ENCODE measurements at places on chromosomes 1 and 21.

- DNase-seq = no peak
Measured at GRCh38 chr1:62269851-62270495, 49.3 kb downstream of the KANK4 start.

DNA sequence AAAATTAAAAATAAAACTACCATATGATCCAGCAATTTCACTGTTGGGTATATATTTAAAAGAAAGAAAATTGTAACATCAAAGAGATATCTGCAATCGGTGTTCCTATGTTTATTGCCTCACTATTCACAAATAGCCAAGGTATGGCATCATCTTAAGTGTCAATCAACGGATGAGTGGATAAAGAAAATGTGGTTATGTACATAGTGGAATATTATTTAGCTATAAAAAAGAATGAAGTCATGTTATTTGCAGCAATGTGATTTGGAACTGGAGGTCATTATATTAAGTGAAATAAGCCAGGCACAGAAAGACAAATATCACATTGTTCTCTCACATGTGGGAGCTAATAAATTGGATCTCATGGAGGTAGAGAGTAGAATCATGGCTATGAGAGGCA, 76.3 kb downstream of the RD3 start:
- no peak for DNase-seq

- no peak for DNase-seq
Measured at GRCh38 chr1:179709841-179710329, 33.2 kb upstream of the FAM163A start.

DNA sequence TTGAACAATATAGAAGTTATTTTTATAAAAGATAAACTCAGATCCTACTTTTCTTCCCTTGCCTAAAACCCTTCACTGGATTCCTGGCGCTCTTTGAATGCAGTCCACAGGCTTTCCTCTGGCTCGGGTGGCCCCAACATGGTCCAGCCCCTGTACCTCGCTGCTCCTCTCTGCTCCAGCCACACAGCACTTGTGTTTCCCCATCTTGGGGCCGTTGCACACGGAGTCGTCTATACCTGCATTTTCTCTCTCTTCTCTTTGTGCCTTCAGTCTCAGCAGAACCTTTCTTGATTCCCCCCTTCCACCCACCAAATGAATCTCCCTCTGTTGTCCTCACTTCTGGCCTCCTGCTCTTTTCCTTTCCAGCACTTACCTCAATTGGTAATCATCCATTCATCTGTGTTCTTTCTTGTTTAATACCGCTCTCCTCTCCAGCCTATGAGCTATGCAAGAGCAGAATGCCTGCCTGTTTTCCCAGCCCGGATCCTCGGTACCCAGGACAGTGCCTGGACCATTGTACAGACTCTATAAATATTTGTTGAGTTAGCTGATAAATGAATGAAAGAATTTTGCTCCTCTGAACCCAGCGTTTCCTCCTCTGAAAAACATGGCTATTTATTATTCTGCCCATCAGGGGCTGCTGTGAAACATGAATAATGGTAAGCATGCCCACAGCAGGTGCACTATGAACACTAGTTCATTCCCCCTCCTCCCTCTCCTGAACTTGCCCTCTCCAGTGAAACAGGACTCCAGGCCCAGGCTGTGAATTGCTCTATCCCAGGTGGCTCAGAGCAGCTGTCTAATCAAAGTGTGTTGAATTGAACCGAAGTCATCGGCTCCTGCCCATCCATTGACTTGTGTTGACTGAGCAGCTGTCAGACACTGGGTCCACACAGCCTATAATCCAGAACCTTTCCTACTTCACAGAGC, 266.9 kb downstream of the PTPRU start:
- DNase-seq = no peak

- no peak for DNase-seq
Measured at GRCh38 chr1:44033756-44034155, 2.5 kb upstream of the SLC6A9 start.

DNA sequence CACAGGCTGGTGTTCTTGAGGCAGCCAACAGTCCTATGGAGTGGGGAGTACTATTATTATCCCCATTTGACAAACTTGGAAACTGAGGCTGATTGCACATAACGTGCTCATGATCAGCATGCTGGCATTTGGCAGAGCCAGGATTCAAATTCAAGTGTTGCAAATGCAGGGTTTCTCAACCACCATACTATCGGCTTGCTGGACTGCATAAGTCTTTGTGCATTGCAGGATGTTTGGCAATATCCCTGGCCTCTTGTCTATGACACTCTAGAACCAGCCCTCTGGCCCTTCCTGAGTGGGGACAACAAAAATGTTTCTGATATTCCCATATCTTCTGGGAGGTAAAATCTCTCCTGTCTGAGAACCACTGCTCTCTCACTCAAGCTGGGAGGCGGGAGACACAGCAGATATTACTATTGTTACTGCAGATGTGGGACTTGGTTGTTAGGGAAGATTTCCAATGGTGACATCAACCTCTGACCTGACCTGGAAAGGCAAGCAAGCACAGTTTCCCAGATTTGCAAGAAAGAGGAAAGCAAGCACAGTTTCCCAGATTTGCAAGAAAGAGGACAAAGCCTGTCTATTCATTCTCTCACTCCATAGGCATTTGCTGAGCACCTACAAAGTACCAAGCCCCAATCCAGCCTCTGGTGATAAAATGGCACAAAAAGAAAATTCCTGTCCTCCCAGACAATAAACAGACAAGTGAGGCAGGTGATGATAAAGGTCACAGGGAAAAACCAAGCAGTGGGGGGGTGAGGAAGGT, 1.0 kb upstream of the AADACL3 start:
- DNase-seq = no peak

- DNase-seq = no peak
Measured at GRCh38 chr21:31351438-31351837, 7.4 kb upstream of the TIAM1 start.

- no peak for DNase-seq
Measured at GRCh38 chr21:34003428-34003827, 70.0 kb upstream of the MRPS6 start.

Measured in smooth muscle cell of the brain vasculature (primary cell).